ENCODE measurements at places on chromosomes 12 and 14.

DNA sequence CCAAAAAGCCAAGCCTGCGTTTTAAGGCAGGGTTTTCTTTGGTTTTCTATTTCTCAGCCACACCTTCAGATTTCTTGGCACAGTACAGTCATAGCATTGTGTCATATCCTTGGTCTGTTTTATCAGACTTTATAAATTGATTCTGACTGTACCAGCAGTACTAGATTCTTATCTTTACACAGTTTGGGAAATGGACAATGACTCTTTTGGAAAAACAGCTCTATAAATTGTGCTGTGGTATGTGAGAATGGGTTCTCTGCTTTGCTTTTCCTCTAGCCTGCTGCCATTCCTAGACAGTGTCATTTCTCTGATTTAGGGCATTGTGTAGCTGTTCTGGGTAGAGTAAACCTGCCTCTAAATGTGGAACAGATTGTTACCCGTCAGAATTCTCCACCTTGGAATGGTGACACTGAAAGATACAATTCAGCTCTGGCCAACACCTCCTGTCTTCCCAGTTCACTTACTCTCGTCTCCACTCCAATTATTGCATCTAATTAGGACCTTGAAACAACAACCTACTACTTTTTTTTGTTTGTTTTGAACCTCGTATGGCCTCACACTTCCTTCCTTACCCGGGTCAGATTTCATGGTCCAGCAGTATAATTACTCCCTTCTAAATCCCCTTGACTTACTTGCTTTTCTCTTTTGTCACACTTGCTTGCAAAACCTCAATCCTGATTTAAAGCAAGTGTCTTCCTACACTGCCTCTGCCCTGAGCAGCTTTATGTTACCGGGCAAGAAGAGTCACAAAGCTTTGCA lies 226.3 kb downstream of the ERC1 start:
- DNase-seq: peak; percentile 9

GRCh38 chr12:106942775-106943174 lies 12.9 kb upstream of the TMEM263 start:
- peak; percentile 13 for DNase-seq

GRCh38 chr12:47560415-47560814 lies 145.4 kb downstream of the RPAP3 start:
- no peak for DNase-seq

- DNase-seq: peak; percentile 43
Observed at GRCh38 chr12:33649992-33650391, 210.4 kb upstream of the SYT10 start.

DNA sequence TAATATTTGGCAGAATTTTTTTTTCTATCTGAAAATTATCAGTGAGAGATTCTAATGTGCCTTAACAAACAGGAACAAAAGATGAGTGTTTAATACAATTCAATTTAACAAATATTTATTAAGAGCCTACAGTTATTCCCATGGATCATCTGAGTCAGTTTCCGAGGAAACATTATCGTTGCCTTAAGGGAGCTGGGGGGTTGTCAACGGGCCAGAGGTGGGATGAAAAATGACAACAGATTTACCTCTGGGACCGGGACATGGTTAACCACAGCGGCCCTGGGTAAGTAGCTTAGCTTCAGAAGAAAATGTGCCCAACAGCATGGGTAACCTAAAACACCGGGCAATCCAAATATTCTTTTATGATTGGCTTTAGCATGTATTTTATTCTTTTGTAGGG lies 113.6 kb downstream of the DAD1 start:
- peak; percentile 63 for DNase-seq

- DNase-seq: no peak
Observed at GRCh38 chr12:93937812-93938211, 210.6 kb upstream of the PLXNC1 start.

DNA sequence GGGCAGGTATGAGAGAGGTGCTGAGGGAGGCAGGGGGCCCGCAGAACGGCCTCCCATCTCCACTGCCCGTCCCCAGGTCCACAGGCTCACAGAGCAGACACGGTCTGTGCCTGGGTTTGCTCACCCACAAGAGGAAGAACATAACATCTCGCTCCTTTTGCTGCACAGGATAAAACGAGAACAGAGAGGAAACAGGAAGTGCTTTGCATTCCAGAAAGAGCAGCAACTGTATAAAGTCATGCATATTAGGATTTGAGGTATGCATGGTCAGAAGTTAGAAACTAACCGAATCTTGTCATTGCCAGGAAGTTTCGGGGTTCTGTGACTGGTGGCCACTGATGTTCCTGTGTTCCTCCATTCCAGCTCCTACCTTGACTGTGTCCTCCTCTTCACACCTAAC lies 25.0 kb downstream of the NTF3 start:
- peak; percentile 52 for DNase-seq

- peak; percentile 78 for DNase-seq
Observed at GRCh38 chr12:122886851-122887818, 8.8 kb downstream of the VPS37B start.

- DNase-seq: peak; percentile 61
Observed at GRCh38 chr12:59595883-59596540, at the start of gene SLC16A7. TSS of gene SLC16A7 (plus strand) at chr12:59596029. CDS start at chr12:59704802, 108,773 bp downstream.

GRCh38 chr12:22991250-22991844 lies 366.4 kb downstream of the ETNK1 start:
- no peak for DNase-seq

DNA sequence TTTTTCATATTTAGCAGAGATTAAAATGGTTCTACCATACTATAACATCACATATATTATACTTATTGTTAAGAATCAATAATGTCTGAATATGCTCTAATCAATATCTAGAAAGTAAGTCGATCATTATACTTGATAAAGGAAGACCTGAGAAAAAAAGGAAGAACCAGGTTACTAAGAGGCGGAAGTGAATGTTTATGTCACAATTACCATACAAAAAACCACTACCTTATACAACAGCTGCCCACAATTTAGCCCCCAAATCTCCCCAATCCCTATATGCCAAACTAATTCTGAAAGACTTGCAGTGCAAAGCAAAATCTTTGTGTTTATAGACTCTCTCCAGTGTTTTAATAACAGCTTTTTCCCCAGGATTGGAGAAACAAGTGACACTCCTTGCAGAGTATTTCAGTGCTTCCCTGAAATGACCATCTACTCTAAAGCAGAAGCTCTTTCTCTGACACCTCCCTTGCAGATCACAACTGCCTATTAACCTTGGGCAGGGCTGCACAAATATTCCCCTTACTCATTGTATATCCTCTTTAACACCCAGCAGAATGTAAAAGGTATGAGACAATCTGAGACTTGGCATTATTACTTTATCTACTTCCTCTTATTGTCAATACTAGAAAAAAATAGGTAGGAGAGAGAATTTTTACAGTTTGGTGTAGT lies 12.7 kb upstream of the SLC2A3 start:
- DNase-seq: no peak

GRCh38 chr12:92138626-92139025 lies 7.0 kb downstream of the BTG1 start:
- no peak for DNase-seq

- peak; percentile 81 for DNase-seq
Observed at GRCh38 chr14:47278233-47278842, 397.1 kb downstream of the MDGA2 start.

GRCh38 chr12:62426089-62426488 lies 40.5 kb upstream of the MON2 start:
- DNase-seq: no peak

- DNase-seq: no peak
Observed at GRCh38 chr14:20652996-20653975, 11.8 kb upstream of the OR6S1 start.

GRCh38 chr12:42145197-42145549 lies 499 bp upstream of the GXYLT1 start:
- DNase-seq: peak; percentile 14

GRCh38 chr12:19959353-19959752 lies 409.0 kb upstream of the PDE3A start:
- no peak for DNase-seq

GRCh38 chr12:12467688-12468261 lies 94.9 kb downstream of the DUSP16 start:
- DNase-seq: no peak

DNA sequence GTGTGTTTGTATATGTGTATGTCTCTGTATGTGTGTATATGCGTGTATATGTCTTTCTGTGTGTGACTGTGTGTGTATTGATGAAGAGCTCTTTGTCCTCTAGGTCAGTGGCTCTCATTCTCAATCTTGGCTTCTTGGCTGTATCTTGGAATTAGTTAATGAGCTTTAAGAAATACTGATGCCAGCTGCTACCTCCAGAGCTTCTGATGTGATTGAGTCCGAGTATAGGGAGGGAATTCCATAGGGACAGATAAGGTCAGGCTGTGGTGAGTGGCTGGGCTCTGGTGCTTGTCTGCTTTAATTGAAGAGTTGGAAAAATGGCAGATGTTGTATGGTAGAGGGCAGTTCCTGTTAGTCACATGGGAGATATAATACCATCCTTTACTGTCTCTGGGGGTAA lies 140.1 kb downstream of the C12orf75 start:
- DNase-seq: no peak

All from SJCRH30 (cell line).